ENCODE measurements at places on chromosomes 6 and 20.

DNA sequence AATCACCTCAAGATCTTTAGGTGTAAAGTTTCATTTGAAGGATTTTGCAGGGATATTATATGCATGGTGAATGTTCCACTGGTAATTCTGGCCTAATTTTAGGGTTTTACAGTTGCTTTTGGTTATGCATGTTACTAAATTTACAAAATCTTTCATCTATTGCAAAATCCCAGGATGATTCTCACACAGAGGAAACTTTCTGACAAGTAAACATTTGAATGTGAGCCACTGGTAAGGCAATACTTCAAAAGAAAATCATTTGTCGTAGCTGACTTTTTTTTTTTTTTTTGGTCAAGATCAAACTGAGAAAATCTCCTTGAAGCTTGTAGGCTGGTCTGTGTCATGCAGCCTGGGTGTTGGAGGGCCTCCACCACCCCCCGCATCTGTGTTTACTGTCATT is 141.9 kb upstream of the EXOC2 start:
- no peak for DNase-seq

DNA sequence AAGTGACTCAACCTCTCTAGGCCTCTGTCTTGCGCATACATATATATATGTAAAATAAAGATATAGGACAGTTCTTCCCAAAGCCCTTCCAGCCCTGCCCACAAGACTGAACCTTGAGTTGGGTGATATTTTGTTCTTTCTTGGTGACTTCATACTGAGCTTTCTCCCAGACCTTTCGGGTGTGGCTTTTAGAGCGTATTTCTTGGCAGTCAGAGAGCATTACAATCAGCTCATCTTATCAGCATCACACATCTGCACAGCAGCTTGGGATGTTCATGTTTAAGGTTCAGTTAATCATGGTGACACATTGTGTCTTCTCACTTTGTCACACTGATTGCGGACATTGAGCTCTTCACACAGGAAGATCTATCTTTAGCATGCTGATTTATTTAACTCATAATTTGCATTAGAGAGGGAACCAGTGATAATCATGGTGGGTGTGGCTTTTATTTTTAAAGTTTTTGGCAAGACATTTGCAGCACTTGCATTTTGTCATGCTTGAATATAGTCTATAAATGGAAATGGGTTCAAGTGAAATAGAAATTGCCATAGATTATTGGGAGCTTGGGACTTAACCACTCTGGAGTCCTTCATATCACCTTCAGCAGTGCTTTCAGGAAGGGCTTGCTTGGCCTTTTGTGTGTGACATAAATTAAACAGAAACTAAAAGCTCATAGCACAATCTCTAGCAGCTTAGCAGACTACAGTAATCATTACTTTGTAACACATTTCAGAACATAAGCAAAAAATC is 8.3 kb downstream of the KIF3B start:
- peak; percentile 12 for DNase-seq

DNA sequence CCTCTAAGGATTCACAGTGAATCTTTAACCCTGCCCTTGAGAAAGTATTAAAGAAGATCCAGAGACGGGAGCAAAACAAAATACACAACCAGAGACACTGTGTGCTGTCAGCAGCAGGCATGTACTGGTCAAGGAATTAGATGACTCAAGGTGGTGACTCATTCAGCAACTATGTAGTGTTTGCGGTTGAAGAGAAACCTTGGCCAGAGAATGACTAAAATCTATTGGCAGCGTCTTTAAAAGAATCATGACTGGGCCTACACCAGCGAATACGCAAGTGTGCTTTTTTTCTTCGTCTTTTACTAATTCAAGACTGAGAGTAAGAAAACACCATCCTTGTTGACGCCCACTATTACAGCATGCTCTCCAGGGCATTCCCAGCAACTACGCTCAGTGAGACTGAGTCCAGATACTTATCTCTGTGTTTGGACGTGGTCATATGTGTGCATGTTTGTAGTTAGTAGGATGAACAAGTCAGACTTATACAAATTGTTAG is 72.4 kb upstream of the BACH2 start:
- no peak for DNase-seq

DNA sequence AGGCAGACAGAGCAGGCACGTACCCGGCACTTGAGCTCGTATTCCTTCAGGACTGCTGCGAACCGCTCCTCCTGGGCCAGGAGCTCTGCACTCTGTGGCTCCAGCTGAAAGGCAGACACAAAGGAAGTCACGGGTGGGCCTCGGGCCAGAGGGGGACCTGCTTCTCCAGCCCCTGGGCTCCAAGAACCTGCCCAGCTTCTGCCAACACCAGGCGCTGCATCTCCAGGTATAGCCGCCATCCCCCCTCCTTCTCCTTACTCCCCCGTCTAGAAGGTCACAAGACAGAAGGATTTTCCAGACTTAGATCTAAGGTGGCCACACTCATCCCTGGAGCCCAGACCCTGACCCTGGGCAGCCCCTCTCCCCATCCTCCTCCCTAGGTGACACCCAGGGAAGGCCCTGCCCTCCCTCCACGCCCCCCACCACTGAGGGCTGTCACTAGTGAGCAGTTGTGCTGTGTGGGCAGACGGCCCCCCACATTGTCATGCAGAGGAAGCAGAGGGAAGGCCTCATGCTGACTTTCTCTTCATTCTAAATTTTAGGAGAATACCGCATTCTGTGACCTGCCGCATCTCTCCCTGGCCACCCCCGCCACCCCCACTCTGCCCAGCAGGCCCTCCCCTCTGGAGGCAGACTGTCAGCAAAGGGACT is 81.9 kb downstream of the GINS1 start:
- DNase-seq = no peak

DNA sequence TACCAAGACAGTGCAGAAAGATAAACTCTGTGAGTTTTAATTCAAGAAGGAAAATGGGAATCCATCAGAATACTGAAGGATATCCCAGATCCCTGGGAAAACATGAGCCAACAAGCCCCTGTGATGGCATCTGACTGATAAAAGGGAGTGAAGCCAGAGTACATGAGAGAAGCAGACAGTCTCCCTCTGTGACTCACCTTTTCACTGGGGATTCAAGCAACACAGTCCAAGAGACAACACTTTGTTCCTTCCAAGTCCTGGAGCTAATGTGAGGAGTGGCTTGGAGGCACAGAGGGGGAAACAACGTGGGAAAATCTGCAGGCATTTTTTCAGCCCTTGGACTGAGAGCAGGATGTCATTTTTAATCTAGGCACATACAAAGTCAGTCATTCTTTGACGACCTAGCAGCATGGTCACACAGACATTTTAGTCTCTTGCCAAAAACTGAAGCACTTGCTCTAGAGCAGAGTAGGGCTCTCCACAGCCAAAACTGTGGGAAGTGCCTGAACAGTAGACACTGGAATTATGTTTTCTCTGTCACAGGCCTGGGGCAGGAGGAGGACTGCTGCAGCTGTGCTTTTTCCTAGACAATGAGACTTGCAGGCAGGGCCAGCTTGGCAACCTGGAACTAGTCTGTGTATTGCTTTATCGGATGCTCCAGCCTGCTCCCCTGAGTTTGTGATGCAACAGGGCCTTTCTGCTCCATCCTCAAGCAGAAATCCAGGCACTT is 465.0 kb upstream of the GJE1 start:
- no peak for DNase-seq

DNA sequence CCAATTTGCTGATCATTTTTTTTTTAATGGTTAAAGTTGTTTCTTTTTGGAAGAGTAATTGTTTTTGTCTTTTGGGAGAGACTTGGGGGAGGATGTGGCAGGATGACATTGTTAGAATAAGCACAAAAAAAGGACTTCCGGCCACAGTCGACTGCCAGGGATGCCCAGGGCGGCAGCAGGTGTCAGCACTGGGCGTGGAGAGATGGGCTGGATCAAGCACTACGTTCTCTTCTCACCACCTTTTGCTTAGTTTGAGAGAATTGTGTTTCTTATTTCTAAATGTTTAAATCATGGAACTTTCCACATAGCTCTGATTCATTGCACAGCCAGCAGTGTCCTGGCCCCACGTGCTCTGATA is 104.6 kb upstream of the FRMD1 start:
- DNase-seq = no peak

Data from effector memory CD4-positive, alpha-beta T cell (primary cell).